NCI-H774 (cell line): ENCODE measurements at places on chromosomes 1 and 21.

DNA sequence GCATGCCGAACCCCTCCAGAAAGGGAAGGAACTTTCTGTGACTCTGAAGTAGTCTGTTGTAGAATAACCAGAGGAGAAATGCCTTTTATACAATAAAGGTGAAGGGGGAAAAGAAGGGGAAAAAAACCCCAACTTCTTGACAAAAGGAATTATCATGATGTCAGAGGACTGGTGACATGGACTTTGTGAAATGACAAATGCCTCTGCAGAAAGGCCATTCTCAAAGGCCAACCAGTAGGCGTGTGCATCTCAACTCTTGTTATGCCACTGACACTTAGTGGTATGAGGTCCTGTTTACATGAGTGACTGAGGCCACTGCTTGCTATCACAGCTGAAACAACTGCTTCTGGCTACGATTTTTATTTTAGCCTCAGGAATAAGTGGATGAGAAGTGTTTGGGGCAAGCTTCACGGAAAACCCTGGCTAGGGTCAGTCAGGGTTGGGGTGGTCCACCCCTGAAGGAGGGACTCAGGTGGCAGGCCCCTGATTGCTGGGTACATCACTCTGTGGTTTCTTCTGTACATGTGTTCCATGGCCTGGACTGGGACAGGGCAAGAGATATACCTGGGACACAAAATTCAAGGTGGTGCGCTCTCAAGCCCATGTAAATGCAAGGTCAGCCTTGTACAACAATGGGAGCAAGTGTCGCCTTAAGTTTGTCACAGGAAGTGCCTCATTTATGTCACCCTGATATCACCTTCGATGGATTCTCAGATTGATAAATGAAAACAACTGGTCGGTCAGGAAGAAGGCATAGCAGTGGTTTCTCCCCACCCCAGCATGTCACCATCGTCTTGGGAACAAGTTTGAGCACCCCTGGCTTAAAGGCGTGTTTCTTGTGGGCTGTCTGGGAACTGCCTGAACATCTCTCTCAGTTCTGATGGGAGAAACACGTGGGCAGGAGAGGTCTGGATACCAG is 12.4 kb downstream of the RUNX1 start:
- DNase-seq, result no peak

DNA sequence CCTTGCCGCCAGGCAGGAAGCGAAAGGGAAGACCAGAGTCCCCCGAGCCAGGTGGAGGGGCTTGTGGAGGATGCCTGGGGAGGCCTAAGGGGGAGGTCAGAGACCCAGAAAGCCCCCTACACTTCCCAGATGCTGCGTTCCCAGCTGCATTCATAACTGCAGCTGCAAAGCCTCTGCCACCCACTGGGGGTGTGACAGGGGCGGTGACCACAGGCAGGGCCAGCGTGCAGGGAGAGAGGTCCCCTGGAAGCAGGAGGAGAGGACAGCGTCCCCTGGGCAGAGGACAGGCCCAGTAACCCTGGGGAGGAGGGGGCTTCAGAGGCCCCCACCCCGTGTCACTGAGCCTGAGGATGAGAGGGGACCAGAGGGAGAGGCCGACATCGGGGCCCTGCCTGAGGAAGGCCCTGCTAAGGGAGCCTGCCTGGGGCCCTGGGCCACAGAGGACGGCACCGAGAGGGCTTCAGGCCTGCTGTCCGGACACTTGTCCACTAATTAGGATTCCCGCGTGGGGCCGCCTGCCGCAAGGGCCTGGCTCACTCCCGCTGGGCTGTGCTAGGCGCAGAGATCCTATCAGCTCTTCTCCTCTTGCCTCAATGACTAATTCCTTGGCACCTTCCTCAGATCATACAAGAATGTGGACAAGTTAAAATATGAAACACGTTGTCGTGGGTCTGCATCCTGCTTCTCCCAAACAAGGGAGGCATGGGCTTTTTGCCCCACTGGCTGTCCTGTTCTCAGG is 49.1 kb upstream of the CCDC27 start:
- no peak for DNase-seq

DNA sequence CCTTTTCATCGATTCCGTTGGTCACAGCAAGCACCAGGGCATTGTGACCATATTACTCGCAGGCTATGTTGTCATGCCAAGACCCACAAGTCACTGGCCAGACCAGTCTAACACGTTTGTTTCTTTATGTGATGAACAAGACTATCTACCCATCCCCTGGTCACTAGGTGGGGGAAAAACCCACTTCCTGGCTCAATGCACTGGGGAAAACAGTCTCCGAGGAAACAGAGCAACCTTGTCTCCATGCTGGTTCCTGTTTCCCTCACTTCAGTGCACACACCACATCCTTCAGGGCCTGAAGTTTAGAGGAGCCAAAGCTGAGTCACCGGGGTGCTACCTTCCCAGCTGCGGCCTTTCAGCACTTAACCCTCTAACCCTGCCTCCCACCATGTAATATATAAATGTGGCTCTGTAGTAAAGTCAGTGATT is 20.9 kb downstream of the ERICH3 start:
- no peak for DNase-seq

- no peak for DNase-seq
These were observed at the start of gene PTPRC for GRCh38 chr1:198638894-198639635. TSS of gene PTPRC (plus strand) at chr1:198639040. CDS start at chr1:198639269, 229 bp downstream.

DNA sequence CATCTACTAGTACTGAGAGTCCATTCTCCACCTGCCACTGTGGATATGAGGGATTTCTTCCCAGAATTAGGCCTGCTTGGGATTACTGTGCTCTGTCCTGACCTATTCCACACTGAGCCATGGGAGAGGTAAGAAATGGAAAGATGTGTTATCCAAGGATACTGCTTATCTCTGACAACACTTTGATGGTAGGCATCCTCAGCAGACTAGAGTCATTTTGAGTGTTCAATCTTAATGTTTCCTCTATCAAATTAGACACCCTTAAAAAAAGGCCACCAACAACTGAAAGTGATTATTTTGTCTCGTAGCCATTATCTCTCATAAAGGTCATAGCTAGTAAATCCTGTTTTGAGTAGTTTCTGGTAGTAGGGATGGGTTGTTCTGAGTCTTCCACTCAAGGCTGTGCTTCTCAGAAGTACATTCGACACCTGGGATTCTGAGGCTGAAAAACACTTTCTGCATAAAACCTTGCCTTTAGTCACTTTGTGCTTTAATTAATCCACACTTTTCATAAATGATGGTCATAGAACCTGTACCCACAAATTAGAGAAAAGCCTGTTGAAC is 8.8 kb downstream of the ATPAF1 start:
- no peak for DNase-seq

DNA sequence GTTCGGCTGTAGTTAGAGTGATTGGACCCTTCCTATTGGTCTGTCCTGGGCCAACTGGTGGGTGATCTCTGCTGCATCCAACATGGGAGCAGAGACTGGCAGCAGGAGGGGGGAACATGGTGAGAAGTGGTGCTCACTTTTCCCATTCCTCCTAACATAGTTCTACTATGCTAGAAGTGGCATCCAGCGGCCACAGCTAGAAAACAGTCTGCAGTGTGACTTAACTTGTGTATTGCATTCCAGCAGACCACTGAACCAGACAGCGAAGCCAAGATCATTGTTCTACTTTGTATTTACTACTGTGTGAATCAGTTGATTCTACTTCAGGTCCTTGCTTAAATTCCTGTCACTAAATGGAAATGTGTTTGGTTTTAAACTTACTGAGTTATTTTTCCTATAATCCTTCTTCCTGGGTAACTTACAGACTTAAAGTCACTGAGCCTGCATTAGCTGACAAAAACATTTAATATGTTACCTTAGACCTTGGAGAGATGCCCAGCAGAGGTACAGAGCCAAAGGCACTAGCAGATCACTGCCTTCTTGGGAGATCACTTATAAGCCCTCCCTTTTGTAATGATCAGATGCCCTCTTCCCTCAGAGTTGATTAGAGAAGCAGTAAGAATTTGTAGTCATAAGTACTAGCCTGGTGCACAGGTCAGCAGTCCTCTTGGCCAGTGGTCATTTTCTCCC is 8.2 kb downstream of the FABP3 start:
- DNase-seq, result no peak

DNA sequence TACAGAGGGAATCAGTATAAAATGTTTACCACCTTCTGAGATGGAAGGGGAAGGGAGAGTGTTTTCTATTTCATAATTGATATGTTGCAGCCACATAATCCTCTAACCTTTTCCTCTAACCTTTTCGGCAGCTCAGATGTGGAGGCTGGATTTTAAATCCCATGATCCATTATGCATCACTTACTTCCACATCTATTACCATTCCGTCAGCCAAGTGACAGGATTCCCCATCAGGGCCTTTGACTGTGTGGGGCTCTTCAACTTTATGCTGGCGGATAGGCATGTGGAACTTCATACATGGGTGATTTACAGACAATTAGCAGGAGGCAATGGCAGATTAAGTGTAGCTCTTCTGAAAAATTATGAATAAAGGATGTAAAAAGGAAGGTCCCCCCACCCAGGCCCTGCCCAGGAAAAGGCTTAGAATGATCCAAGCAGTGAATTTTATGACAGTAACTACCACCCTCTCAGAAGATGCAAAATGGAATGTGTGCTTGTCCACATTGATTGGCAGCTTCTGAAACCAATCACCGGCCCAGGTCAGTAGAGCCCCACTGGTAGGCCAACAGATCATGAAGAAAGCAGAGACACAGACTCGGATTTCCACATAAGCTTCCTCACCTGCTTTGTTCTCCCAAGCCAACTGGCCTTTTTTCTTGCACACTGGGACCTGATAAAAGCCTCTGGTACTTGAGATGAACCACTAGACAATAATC is 147.0 kb downstream of the ST6GALNAC5 start:
- DNase-seq, result no peak

DNA sequence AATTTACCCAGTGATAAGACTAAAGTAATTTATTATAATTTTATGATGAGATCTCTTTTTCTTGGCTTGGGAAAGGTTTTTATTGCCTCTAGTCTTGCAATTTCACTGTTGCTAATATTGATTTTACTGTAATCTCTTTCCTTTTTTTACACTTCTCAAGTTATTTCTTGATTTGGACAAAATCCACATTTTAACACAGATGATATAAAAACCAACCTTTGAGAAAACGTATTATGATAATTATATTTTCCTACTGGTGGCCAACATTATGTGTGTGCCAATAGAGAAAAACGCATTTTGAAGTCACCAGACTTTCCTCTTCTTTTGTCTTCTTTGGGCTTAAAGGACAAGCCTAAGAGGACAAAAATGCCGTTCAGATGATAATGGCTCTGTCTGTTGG is 314.9 kb downstream of the PRDM2 start:
- no peak for DNase-seq

DNA sequence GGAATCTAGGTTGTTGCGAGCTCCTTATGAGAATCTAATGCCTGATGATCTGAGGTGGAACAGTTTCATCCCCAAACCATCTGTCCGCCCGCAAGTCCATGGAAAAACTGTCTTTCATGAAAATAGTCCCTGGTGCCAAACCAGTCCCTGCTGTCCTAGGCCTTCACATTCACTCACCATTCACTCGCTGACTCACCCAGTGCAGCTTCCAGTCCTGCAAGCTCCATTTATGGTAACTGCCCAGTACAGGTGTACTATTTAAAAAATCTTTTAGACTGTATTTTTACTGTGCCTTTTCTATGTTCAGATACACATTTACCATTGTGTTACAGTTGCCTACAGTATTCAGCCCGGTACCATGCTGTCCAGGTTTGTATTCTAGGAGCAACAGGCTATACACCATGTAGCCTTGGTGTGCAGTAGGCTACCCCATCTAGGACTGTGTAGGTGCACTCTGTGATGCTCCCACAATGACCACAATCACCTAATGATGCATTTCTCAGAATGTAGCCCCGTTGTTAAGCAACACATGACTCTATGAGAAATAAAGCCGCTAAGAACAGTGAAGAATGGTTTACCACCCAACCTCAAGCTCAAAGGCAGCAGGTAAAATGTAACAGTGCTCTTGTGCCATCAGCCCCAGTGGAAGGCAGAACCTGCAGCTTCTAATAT is 2.4 kb downstream of the ECHDC2 start:
- DNase-seq, result no peak

DNA sequence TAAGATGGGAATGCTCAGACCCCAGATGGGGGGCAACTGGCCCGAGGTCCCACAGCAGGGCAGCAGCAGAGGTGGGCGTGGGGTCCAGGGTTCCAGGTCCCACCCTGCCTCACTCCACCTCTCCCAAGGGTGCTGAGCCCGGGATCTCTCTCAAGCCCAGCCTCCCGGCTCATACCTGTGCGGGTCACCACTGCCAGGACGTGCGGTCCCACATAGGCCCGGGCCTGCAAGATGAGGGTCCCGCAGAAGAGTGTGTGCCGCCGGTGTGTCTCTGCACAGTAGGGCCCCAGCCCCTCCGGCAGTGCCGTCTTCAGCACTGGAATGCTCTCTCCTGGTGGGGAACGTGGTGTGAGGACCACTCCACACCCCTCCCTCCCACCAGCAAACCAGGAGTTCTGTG is 14.9 kb downstream of the ATP13A2 start:
- no peak for DNase-seq

- DNase-seq, result no peak
These were observed 10.8 kb downstream of the GRHL3 start for GRCh38 chr1:24329797-24330543.

DNA sequence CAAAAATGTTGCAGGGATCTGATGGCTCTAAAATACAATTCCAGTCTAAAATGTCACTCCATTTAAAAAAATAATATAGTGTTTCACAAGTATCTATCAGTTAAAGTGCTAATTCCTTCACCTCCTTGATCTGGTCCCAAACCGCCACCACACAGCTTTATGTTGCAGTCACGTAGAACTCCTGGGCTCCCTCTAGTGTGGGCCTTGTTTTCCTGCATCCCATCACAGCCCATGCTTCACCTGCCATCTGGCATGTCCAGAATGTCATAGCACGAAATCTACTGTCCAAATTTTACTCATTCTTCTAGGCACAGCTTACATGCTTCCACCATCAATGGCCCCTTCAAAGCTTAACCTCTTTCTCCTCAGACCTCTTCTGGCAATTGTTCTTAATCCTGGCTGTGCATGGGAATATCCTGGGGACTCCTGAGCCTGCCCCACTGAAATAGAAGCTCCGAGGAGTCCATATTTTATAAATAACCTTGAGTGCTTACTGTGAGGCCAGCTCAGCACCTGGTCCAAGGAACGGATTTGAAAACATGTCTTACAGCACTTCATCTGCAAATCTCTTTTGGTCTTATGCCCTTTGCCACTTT is 15.5 kb downstream of the FYB2 start:
- DNase-seq, result peak; percentile 27

DNA sequence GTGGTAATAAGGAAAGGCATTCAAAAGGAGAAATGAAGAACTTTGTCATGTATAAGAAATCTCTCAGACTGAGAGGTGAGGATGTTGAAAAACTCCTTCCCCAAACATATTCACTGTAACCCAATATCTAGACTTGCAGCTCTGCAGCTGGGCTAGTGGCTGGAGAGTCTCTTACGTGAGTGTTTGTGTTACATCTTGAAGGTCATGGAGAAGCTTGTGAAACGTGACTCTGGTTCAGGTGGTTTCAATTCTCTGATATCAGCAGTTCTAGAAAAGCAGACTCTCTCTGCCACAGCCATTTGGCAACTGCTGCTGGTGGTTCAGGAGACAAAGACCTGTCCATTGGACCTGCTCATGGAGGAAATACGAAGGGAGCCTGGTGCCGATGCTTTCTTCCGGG is 55.0 kb upstream of the EPHA8 start:
- DNase-seq, result no peak

- DNase-seq, result no peak
These were observed 45.4 kb upstream of the IGSF21 start for GRCh38 chr1:18062185-18062584.
